HepG2 (cell line): ENCODE measurements at places on chromosomes 5 and 9.

- no peak for DNase-seq
Observed at GRCh38 chr5:74237571-74238145, 402.9 kb downstream of the ENC1 start.

DNA sequence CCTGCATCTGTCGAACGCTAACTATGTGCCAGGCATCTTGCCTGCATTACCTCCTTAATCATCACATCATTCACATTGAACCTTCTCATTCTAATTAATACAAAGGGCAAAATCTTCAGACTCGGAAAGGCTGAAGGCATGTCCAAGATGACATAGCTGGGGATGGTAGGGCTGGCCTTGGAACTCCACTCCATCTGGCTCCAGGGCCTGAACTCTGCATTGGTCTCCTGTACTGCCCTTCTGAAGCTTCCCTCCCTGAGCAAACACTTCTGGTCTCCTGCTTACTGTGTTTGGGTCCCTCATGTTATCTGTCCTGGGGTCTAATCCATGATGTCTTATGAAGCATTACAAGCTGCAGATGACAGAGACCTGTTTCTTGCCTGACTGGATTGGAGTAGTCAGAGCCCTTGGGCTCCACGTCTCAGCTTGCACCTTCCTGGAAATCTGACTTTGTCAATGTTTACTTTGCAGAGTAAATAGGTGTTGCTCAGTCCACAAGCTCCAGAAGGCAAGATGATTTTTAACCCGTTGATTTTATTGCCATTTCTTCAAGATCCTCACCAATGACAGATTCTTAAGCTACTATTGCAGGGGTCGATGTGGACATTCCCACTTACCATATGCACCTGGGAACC lies 106.1 kb downstream of the GALNT10 start:
- DNase-seq, result no peak

DNA sequence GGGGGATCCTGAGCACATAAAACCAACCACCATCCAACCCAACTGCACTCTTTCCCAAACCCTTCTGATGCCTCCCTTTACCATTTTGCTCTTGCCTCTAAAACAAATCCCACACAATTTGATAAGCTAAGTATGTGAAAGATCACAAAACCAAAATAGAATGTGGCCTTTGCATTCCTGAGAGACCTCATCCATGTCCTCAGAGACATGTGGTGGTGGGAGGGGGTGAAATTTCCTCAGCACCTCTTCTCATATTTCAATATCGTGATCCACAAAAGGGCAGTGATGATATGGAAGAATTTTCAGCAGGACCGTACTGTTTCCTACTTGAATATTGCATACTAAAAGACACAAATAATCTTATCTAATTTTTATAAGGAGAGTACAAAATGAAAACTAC lies 423.3 kb downstream of the TLE1 start:
- DNase-seq, result no peak

- DNase-seq, result no peak
Observed at GRCh38 chr5:66518753-66519152, 77.4 kb upstream of the MAST4 start.

DNA sequence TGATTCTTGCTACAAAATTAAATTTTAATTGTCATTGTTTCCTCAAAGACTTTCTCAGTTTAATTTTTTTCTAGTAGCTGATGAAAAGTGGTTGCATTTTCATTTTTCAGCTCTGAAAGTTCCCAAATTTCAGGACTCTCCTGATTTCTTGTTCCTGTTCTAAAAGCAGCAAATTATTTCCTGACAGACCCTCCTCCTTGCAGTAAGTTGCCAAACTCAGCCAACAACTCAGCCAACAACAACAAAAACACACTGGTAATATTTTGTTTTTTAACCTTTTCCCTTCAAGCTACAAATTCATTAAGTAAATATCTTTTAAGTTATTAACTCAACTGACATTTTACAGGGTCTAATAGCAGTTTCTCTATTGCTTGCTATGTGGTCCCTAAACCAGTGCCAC lies 487.8 kb upstream of the NUDT12 start:
- DNase-seq, result no peak

DNA sequence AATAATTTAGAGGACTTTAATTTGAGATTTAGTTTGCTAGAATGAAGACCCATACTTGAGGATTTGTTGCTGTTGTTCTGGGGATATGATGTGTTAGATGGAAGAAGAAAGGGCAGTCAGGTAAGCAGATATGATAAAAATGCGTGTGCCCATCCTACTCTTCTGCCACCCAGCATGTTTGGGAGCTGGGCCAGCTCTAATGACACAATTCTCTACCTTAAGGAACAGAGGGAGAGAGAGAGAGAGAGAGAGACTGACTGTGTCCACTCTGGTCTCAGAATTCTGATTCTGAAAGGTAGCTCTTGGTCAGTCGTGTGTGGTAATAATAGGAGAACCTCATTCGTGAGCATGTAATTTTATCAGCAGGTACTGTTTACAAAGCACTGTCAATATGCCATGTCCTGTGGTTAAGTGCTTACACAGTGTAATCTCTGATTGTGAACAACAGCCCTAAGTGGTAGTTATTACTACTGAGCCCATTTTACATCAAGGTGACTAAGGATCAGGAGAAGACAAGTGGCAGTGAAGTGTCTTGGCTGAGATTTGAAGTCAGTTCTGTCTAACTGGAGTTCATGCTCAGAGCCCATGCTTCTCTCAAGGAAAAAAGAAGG lies 307.4 kb upstream of the SEMA6A start:
- peak; percentile 39 for DNase-seq

DNA sequence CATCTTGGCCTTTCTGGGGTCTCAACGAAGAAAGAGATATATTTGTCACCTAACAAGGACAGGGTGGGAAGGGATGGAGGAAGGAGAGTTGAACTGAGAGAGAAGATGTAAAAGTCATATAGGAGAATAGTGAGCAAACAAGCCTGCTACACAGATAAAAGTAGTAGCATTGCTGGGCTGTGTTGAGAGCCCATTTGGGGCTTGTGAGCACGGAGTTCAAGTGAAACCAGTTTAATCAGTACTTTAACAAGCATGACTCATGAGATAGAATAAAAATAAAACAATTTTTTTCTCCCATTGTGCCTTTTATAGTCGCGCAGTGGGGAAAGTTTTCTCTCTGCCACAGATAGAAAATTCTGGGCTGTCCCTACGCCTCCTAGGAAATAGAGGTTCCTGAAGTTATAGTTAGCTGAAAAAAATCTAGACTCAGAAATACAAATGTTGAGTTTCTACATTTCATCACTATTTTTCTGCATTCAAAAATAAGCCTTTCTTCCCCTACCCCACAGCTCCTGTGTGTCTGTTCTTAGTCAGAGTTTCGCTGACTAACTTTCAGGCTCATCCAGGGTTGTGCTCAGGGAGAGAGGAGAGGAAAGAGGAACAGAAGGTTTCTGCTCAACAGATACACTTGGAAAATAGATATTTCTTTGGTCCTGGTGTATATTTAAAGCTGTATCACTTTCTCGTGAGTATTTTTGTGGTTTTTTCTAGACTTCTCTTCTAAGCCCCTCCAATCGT lies 395.8 kb upstream of the ADAMTSL1 start:
- no peak for DNase-seq
